ENCODE measurements at places on chromosomes 2 and 18.

DNA sequence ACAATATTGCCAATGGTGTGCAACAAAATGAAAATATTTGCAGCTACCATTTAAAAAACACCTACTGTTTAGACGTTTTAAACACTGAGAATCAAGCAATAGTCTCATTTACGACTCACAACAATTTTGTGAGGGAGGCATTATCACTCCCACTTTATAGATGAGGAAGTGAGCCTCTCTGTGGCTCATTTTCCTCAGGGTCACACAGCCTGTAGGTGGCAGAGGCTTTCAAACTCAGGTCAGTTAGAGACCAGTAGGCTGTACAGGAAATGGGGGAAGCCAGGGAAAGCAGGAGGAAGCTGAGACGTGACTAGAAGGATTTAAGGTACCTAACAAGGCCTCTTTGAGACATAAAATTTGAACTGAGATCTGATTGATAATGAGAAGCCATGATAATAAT, 95.0 kb upstream of the ZNF521 start:
- DNase-seq: no peak

DNA sequence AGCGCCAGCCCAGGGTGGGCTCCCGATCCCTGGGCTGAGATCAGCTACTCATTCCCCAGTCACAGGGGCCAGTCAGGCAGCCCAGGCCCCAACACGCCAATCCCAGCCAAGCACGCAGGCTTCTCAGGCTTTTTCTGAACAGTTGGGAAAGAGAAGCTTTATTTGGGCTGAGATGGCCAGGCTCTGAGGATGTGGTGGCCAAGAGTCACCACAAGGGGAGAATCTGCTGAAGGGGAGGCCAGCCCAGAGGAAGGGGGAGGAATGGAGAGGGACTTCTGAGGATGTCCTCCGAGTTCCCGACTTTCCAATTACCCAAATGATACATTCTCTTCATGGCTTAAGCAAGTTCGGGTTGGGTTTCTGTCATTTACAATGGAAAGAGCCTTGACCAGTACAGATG, 2.8 kb upstream of the DIPK1C start:
- no peak for DNase-seq

DNA sequence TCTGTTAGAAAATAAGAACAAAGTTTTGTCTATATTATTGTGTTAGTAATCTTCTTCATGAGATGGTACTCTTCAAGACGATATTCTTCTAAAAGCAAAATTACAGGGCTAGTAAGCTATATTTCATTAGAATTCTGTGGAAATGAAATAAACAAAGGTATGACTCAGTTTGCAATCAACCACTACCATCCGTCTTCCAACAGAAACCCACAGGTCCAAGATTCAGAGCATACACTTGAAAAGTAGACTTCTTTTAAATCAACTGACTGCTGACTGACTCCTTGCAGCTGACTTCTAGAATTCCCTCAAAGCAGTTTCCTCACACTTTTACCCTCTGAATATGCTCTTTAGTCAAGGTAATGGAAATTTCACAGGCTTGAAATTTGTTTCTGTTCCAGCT, 193.7 kb downstream of the GCA start:
- DNase-seq: no peak

DNA sequence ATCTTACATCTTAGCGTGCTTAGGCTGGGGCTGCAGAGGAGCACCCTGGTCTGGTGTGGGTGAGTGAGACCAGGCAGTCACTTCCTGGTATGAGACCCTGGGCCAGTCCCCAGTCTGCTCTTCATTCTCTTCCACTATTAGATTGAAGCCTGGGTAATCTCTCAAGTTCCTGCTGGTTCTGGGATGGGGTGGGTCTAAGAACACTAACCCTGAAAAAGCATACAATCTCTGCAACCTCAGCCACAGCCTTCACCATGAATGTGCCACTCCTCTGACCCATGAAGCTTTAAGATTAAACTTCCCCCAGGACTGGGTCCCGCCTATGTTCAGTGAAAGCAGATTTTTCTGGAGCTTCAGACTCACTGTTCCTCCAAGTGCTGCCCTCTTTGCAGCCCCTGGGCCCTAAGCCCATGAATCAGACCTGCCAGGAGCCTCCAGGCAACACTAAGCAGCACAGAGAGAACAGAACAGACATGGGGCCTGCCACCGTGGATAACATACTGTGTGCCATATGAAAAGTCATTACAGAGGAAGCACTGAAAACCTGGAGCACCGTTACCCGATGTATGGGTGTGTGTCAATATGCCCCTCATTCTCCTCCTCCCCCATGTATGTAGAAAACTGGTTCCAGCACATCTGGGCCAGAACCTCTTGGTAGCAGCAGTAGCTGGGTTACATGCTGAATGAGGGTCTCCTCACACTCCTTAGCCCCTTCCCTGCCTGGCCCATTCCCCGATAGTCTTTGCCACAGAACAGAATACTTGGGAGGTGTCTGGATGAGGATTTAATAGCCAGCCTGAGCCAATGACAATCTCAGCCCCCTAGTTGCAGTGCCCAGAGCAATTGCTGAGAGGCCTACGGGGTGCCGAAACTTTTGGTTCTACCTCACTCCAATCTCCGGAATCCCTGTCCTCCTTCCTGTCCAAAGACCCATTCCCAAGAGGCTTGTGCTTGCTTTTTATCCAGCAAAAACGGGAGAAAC, 2.7 kb upstream of the SIX2 start:
- DNase-seq: no peak

GRCh38 chr2:120593921-120594686, 141.6 kb upstream of the GLI2 start:
- DNase-seq: no peak

GRCh38 chr2:205660521-205661124, 21.7 kb upstream of the NRP2 start:
- DNase-seq: peak; percentile 98

DNA sequence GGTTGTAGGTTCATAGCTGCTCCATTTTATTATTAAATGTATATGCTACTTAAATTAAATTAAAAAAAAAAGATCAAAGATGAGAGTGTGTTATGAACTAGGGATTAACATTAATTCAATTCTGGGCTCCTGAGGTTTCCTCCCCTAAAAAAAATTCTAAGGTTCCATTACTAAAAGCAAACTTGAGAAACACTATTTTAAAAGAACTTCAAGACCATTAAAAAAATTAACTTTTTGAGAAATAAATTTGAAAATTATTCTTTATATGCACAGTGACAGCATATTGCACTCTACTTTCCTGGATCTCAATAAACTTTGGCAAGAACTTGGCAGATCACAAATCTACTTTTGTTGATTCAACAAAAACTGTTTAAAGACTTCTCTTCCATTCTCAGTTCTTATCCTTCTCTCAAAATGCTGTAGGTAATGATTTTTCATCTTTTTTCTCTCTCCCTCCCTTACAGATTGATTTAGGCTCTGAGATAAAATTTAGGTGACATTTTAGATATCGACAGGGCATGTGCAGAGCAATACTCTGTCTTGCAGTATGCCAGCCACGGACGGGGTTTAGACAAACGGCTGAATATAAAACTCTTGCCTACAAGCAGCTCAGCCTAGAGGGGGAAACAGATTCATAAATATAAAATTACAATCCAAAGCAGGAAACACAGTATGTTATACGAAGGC, 592 bp upstream of the MARS2 start:
- DNase-seq: no peak

GRCh38 chr2:149033716-149034115, 4.8 kb upstream of the LYPD6B start:
- DNase-seq: no peak

GRCh38 chr2:109659396-109660045, 45.4 kb downstream of the SOWAHC start:
- no peak for DNase-seq

Data from fibroblast of skin of scalp (primary cell).